ENCODE measurements at places on chromosomes 1 and 21.
A peak's percentile ranks its signal among the peaks of the same experiment; 100 is the strongest.

- DNase-seq: no peak
These were observed 22.2 kb upstream of the PARP1 start for GRCh38 chr1:226429858-226430715.

- DNase-seq: no peak
These were observed 4.5 kb upstream of the DDX59 start for GRCh38 chr1:200673952-200674823.

DNA sequence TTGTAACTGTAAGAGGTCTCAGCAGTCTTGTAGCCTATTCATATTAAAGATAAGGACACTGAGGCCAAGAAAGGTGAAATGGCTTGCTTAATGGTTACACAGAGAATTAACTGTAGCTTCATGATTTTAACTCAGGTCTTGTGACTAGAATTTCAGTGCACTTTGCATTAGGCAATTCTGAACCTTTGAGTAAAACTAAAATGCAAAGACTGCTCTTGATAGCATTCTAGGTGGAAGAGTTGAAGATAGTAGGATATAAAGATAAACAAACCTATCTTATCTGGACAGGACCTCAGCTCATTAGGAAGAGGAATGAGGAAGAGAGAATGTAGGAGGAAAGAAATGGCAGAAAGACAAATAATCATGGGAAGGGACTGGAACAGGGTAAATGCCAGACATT, 68.6 kb upstream of the RGL1 start:
- DNase-seq: no peak

- DNase-seq: peak; percentile 39
These were observed 7.7 kb upstream of the NPHP4 start for GRCh38 chr1:5999711-6000443.

DNA sequence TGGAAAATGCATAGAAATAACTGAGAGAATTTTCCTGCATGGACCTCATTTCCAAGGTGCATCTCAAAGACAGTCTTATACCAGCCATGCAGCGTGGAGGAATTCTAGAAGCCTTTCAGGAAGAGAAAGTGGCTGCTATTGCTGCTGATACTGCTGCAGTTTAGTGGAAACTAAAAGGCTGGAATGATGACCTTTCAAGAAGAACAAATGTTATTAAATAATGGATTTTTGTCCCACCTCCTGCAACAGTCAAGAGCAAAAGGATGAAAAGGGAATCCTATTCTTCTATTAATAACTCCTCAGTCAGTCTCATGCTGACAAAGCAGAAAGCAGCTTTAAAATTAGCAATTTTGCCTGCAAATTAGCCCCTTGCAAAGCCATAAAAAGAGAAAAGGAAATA, 68.2 kb upstream of the C1orf87 start:
- DNase-seq: no peak

DNA sequence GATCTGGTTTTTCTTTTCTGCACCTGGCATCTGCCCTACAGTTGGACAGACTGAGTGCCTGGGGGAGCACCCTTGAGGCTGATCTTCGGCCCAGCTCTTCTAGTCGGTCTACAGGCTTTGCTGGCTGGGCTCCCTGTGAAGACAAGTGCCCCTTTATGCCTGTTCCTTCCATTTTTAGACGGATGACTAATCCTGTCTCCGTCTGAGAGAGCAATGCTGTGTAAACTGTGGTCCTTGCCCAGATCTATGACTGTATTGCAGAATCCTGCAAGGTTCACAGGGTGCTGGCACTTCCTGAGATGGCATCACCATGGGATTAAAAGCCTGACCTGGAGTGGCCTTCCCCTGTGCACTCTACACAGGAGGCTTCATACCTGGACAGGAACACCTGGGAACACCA, 47.6 kb upstream of the SAMD13 start:
- DNase-seq: peak; percentile 53

- DNase-seq: no peak
These were observed 1208.7 kb downstream of the BRINP3 start for GRCh38 chr1:189269011-189269410.

DNA sequence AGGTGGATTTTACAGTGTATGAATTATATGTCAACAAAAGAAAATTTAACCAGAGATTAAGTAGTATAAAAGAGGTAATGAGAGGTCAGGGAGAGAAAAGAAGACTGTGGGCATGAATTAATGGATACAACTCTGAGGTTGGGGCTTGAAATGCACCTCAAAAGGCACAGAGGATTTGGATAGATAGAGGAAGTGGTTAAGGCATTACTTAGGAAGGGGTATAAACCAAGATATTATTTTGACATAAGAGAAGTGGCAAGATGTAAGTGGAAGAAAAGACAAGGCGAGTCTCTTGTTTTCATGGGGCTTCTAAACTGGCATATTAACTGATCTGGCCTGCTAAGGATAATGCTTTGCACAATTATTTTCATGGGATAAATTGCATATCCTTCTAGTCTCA, 34.1 kb downstream of the RAP1A start:
- no peak for DNase-seq

DNA sequence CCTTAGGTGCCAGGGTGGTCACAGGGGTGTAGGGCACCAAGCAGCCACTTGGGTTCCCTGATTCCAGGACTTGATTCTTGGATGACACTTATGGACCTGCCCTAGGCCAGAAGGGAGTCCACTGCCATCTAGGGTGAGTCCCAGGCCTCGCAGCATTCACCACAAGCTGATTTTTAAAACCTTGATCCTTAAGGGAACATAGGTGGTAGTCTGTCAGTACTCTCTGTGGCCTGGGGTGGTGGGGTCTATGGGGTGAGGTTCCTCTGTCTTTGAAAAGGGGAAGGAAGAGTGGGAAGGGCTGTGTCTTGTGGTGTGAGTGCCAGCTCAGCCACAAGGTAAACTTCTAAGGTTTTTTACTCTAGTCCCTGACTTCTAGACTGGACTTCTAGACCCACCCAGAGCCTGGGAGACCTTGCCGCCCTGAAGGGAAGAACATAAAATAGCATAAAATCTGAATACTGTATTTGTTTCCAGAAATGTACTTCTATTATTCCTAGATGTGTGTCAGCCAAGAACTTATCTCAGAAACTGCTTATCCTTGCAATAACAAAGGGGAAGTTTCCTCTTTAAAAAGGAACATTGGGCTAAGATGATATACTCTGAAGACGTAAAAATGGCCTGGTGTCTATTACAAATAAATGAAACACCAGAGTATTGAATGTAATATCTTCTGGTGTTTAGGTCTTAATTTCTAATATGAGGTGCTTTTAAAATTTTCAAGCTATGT, 757.3 kb downstream of the LTN1 start:
- DNase-seq: no peak

- peak; percentile 83 for DNase-seq
These were observed 178.4 kb downstream of the PSMG1 start for GRCh38 chr21:39004634-39005501.

DNA sequence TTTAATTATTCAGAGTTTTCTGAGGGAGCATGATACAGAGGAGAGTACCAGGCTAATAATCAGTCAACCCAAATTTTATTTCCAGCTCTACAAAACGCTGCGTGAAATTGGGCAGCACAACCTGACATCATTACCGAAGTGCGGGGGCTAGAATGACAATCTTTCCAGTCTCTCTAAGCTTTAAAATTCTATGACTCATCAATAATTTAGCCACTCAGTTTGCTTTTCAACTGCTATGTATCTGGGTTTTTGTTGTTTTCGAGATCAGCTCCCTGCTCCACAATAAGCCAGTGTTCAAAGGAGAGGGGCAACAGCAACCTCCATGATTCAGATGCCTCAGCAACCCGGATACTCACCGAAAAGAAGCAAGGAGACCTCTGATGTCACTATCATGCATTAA, 13.9 kb downstream of the SORT1 start:
- no peak for DNase-seq

- DNase-seq: no peak
These were observed 99.8 kb downstream of the PTPN14 start for GRCh38 chr1:214451596-214451995.

GRCh38 chr21:35091496-35091895, 42.4 kb upstream of the RUNX1 start:
- DNase-seq: no peak

DNA sequence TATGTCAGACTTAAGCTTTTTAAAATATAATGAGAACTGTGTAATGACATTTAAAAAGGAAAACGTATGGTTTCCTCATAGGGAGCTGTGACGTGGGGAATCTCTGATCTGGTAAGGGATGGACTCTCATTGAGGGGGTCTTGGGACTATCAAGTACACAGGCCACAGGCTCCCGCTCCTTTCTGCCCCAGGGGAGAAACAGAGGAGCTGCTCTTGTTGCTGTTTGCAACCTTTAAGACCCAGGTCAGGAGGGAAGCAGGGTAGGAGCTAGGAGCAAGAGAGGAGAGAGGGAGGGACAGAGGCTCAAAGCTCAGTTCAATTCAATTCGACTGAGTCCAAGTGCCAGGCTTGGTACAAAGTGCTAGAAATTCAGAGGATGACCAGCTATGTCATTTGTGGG, 185.1 kb upstream of the CSF3R start:
- no peak for DNase-seq

GRCh38 chr1:246580497-246581370, 14.5 kb downstream of the CNST start:
- no peak for DNase-seq

DNA sequence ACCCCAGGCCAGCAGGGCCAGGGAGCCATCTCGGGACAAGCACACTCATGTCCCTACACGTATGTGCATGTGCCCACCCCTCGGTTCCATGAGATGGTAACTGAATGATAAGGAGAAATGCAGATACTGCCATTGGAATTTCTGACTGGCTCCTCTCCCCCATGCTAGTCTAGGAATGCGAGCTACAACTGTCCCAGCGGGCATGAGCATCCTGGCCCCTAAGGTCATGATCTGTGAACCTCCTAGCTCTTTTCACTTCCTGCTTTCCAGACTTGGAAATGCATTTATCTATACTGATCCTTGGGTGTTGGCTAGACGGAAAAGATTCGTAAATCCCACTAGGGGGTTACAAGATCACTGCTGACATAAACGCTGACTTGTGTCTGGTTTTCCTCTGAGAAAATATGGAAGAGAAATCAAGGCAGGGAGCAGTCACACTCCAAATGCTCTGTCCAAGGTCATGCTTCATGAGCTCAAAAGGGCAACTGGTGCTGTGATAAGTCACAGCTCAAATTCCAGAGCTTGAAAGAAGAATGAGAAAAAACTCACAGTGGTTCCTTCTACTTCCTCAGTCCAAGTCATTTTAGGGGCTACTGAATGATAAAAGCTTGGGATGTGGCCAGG, 49.8 kb downstream of the SLC45A1 start:
- DNase-seq: no peak

DNA sequence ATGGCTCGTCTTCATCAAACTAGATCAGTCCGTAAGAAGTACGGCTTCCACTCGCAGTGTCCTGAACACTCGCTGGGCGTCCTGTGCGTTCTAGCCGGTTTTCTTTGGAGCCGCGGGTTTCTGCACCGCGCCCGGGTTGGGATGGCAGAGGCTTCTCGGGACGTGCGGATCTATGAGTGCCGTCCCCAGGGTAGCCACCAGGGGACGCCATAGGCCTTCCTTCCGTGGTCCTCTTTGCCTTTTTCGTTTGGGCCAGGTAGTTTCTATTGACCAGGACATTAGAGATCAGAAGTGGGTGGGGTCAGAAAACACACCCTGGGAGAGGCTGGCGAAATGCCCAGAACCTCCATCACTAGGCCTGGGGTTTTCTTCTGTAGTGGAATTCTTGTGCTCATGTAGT, 273.8 kb downstream of the FAM72C start:
- peak; percentile 52 for DNase-seq

DNA sequence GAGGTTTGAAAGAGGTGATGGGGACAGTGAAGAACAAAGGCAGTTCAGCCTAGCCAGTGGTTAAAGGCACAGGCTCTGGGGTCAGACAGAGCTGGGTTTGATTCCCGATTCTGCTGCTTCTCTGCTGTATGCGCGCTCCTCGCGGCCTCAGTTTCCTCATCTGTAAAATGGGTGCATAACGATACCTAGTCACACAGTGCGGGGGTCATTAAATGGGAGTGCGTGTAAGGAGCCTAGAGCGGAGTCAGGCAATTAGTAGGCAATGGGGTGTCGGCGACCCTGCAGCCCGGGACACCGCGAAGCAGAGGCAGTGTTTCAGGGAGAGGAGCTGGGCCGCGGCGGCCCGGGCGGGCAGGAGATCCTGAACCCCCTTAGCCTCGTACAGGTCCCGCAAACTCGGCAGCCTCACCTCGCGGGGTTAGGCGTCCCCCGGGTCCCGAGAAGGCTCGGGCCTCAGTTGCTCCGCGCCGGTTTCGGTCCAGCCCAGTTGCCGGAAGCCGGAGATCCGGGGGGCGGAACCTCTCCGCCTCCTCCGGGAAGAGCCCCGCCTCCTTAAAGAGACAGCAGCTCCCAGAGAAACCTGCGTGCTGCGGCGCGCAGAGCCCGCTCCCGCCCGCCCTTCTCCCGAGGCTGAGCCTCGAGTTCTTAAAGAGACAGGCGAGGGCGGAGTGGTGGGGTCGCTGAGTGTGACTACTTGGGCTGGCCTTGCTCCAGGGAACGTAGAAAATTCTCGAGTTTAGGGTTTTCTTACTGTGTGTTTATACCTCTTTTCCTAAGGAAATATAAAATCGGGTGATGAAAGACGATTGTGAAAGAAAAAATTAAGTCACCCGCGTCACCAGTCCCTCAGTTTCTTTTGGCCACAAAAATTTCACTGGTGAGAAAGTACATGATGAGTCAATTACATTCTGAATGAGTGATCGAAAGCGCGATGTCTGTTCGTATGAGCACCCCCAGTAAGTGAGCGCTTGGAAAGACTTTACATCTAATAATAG, at the start of gene YIPF1:
YIPF1 (minus strand) TSS at position 494 of the 995 bp plus-strand sequence. CDS start 860 bp downstream, outside the sequence.
- DNase-seq: peak; percentile 95

GRCh38 chr1:180789460-180789859, 123.2 kb upstream of the KIAA1614 start:
- no peak for DNase-seq

GRCh38 chr1:110515891-110516290, 3.1 kb downstream of the KCNA10 start:
- DNase-seq: no peak

- DNase-seq: no peak
These were observed 11.9 kb downstream of the FMO5 start for GRCh38 chr1:147213271-147213670.

DNA sequence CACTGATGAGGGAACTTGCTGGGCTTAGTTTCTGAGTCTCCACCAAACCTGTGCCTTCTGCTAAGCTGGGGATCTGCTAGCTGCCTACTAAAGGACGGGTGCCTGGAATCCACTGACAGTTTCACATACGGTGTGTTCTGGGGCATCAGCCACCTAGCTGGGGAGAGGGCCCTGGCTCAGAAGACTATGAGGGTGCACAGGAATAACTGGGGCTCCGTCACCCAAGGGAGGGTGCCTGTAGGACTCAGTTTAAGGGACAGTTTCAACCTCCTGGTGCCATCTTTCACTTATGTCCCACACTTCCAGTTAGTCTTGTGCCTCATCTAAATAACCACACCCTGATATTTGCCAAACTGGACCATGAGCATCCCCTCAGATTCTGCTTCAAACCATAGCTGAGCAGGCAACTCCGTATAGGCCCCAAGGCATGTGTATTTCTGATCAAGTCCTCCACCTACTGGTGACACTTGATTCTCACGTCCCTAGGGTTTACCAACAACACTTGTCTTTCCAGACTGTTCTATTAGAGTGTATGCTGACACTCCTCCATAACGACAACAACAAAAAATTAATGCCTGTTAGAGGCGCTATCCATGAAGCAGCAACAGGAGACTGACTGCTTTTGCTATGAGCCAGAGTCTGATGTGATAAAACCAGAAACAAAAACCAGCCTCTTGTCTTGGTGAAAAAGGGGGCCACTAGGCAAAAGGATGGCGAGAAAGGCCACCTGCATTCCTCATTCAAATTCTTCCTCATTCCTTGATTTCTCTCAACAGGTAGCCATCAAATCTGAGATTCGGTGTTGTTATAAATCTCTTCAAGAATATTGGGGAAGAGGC, 55.0 kb upstream of the PAXBP1 start:
- no peak for DNase-seq

- no peak for DNase-seq
These were observed 25.1 kb downstream of the ZNF124 start for GRCh38 chr1:247146671-247147070.

GRCh38 chr1:60108196-60108595, 34.6 kb upstream of the C1orf87 start:
- no peak for DNase-seq
